IMR-90 (cell line): ENCODE measurements at places on chromosomes 5 and 9. TPM values are rescaled to one million over a fixed set of nuclear protein-coding genes. Genes with fewer than 3 reads are reported as not detected.

GRCh38 chr5:53425687-53426511 lies 54.5 kb upstream of the FST start:
- no peak for DNase-seq

The GMCL2 gene
- not detected in 2 replicates for total RNA-seq

- DNase-seq = peak; percentile 2
Observed at GRCh38 chr9:15541872-15542271, 11.0 kb upstream of the CCDC171 start.

DNA sequence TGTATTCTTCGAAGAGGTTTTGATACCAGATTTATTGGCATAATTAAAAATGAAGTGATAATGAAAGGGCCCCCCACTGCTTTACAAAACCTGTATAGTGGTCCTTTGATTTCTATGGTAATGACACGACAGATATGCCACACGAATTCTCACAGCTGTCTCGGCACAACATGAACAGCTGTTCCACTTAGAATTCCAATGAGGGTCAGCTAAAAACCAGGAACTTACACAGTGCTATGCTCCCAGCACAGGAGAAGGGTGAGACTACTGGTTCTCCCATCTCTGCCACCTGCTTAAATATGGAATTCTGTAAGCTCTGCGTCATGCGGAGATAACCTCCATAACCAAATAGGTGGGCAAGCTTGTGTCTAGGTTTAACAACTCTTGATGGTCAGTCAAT lies 183.0 kb upstream of the EFNA5 start:
- DNase-seq = no peak

DNA sequence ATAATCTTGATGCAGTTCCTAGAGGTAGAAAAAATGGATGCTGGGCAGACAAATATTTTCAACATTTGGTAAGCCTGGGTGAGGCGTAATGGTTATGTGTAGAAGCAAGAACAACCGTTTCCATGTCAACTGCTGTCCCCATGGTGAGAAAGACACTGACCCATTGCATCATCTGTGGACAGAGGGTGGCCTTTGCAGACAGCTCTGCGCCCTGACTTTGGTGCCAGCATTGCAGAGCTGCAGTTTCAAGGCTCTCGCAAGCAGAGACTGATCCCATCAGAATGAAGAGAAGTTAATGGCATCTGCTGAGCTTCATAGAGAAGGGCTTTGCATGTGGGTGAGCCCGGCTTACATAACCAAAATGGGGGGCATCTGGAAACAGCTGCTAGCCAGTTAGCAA lies 179.0 kb upstream of the ADRA1B start:
- no peak for DNase-seq

The SETD9 gene
- total RNA-seq = 8.1 and 8.9 TPM in 2 replicates

- no peak for DNase-seq
Observed at GRCh38 chr5:86977190-86977589, 290.5 kb upstream of the RASA1 start.

GRCh38 chr5:173833196-173833985 lies 54.8 kb upstream of the CPEB4 start:
- DNase-seq = no peak
